Hepatic stellate cell (primary cell): ENCODE measurements at places on chromosomes 13 and 19.

DNA sequence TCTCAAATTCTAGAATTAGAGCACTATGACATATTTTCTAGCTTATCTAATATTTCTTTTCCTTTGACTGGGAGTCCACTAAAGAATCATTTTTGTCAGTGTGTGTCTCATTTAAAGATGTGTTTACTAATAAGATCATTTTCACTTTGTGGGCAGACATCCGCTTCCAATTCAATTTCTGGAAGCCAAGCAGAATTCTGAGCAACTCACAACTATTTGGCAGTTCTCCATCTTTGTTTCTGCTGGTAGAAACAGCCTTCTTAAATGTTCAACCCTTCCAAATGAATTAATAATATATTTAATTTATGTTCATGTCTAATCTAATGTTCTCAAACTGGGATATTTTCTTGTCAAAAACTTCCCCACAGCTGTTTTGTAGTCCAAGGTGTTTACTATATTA lies 411.8 kb downstream of the KCTD12 start:
- no peak for DNase-seq

DNA sequence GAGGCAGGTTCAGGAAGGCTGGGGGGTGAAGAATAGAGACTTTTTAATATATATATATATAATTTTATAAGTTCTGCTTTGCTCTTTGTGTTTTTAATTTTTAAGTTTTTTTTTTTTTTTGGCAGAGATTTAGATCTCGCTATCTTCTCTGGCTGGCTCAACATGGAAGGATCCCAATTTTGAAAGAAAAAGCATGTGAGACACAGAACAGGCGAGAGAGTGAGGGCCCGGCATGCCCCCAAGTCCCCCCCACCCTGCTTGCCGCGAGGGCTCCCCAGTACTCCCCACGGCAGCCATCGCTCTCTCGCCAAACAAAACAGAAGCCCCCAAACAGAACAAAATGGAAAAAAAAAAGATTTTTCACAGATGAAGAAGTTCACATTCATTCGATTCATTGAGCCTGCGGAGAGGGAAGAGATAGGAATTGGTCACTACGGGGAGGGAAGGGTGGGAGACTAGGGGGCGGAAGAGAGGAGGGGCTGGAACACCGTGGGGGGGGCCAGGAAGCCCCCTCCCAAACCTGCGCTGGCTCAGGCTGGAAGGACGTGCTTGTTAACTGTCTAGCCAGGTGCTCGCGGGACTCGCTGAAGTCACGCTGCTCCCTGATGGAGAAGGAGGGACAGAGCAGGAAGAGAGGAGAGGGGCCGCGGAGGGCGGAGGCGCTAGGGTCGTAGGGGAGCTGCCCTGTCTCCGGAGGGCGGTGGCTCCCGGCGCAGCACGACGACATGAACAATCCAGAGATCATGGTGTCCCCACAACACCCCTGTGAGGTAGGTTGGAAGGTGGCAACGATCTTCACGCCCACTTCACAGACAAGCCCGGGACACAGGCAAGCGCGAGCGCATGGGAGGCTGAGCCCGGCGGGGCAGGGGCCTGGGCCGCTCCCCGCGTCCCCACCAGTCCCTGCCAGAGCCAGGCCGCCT lies 10.6 kb downstream of the KHSRP start:
- DNase-seq: no peak

- DNase-seq: no peak
These were observed 5.8 kb upstream of the KBTBD7 start for GRCh38 chr13:41200126-41200525.

DNA sequence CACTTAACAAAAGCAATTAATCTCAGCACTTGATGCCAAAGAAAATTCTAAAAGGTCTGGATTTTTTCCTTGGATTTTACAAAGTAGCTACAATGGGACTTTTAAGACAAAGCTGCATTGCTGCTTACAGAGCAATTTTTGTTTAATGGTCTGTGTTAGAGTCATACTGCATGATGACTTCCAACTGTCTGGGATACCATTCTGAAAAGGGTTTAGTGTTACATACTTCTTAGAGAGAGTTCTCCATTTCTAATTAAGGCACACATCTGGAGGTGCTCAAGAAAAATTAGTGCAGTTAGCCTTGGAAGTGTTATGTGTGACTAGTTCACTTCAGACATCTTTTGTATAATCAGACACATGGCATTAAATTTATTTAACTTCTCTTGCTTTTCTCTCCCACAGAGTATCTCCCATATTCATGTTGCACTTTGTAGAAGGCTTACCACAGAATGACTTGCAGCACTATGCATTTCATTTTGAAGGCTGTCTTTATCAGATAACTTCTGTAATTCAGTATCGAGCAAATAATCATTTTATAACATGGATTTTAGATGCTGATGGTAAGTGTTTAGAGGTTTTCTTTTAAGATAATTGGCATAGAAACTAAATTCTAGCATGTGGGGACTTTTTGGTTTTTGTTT lies 35.1 kb downstream of the USPL1 start:
- no peak for DNase-seq

DNA sequence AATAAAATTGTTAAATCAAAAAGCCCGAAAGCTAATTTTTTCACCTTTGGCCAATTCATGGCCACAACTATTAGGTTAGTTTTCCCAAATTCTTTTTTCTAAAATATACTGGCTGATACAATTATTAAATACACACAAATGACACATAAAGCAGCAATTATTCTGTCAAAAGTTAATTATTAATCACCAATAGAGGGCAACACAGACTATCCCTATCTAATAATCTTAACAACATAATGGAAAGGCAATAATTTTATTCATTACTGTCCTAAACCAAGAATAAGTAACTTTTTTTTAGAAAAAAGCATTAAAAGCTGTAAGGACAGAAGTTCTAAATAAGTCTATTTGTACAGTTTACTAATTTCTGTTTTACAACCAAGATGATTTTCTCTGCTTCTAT lies 51.7 kb downstream of the KATNAL1 start:
- no peak for DNase-seq

DNA sequence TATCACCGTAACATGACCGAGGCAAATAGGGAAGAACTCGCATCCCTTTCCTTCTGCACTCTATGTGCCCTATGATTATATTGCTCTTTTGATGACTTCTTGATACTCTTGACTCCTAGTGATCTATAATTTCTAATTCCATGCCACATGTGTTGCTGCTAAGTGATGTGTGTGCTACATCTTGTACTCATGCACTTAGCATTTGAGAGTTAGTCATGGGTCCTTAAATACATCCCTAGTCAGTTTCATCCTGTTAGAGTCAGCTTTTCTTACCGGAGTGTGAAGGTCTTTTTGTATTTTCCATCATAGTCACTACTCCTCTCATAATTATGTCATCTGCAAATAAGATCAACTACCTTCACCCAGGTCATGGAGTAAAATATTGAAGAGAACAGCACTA lies 30.2 kb downstream of the RXFP2 start:
- no peak for DNase-seq
